ENCODE measurements at places on chromosomes 1 and 21.

- DNase-seq = no peak
These were observed 41.8 kb downstream of the FNBP1L start for GRCh38 chr1:93489756-93490155.

- DNase-seq = no peak
These were observed 220.3 kb upstream of the FGGY start for GRCh38 chr1:59076612-59077011.

DNA sequence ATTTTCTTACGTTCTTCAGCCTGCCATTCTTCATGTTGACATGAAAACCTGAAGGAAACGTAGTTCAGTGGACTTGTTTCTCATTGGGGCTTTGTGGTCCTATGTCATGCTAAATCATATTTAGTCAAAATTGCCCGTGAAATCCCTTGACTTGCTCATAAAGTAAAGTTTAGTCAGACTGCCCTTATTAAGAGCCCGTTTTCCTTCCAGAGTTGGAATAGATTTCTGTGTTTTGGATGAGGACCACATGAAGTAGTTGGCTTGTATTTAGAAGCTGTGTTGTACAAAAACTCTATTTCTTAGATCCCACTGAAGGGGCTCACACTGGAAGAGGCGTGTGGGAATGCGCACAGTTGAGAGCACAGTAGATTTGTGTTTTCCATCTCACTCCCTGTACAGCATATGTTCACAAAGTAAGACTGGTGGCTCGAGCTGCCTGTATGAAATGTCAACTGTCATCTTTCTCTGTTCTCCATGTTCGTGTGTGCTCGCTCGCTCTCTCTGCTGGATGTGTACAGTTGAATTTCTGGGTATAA lies 42.4 kb downstream of the CAMTA1 start:
- no peak for DNase-seq

DNA sequence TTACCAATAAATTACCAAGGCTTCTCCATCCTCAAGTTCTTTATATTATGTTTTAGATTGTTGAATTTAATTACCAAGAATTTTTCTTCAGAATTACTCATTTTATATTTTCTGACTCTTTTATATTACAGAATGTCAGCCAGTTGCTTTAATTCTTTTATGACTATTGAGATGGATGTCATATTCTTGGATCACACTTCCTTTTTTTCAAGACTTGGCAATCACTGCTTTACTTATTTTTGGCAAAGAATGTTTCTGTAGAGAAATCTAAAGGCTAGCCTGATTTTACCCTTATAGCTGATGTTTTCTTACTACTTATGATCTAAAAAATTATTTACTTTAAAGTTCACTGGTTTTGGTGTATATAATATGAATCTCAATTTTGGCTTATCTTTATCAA lies 721.1 kb upstream of the TMPRSS15 start:
- no peak for DNase-seq

- DNase-seq = no peak
These were observed 25.9 kb upstream of the USP25 start for GRCh38 chr21:15703932-15704331.

DNA sequence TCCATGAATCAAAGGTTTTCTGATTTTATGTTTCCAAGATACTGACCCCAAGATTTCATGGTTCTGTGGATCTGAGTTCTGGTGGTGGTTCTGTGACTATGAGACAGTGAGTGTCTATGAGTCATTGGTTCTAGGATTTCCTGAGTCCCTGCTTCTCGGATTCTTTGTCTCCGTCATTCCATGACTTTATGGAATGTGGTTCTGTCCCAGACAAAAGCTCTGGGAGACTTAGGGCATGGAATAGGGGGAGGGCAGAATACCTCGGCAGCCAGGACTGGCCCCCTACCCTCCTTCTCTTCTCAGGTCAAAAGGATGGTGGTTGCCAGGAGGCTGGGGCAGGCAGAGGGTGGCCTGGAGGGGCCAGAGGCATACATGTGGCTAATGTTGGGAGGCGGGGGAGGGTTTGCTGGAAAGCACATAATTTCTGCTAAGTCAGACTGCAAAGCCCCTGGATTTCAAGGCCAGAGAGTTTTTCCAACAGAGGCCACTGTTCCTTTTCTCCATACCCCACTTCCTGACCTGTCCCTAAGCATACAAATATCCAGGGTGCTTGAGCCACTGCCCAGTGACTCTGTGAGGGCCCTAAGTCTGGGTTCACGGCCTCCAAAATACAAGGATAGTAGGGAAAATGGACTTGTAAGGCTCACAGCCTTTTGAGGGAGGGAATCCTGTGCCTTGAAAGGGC lies 17.2 kb downstream of the CDCP2 start:
- no peak for DNase-seq
